Muscle of arm (tissue), 14 donors: ENCODE measurements at places on chromosomes 6 and 20.

DNA sequence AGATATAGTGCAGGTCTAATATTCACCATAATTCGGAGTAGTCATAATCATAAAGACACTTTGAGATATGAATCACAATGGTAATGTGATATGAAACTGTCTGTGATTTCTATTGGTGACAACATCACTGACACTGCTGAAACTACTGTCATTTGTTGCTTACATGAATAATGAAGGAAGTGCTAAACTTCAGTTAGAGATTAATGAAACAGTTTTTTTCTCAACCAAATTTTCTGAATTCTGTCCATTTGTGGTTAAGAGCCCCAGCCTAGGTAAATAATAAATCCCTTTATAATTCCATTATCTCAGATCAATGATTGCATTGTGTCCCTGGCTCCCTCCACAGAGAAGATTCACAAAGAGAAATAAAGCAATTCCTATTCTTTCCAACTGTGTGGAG, 122.6 kb downstream of the HIVEP2 start:
- DNase-seq, result no peak

- no peak for DNase-seq
These were observed 55.9 kb upstream of the SAYSD1 start for GRCh38 chr6:39170860-39171259.

DNA sequence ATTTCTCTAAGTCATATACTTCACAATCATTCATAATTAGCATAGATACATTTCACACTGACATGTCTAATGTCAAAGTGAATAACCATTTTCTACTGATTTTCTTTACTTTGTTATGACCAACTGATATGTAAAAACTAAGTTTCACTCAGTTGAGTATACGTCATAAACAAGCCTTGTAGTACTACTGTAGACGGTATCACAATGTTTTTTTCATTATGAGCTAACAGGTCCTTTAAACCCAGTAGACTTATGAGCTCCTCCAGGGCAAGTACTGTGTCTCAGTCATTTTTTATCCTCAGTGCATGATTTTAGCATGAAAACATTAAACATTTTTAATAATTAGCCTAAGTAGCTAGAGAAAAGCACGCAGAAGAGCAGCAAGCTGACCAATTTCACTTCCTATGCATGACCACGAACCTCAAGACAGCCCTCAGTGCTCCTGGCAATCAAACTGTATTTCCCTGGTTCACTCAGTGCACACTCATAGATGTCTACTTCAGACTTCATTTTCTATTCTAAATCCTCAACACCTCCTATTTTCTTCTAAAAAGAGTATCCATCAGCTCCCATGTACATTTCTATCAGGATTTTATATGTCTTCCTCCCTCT, 32.0 kb upstream of the TFAP2D start:
- no peak for DNase-seq

- no peak for DNase-seq
These were observed 179.5 kb downstream of the TFAP2A start for GRCh38 chr6:10235344-10235743.

DNA sequence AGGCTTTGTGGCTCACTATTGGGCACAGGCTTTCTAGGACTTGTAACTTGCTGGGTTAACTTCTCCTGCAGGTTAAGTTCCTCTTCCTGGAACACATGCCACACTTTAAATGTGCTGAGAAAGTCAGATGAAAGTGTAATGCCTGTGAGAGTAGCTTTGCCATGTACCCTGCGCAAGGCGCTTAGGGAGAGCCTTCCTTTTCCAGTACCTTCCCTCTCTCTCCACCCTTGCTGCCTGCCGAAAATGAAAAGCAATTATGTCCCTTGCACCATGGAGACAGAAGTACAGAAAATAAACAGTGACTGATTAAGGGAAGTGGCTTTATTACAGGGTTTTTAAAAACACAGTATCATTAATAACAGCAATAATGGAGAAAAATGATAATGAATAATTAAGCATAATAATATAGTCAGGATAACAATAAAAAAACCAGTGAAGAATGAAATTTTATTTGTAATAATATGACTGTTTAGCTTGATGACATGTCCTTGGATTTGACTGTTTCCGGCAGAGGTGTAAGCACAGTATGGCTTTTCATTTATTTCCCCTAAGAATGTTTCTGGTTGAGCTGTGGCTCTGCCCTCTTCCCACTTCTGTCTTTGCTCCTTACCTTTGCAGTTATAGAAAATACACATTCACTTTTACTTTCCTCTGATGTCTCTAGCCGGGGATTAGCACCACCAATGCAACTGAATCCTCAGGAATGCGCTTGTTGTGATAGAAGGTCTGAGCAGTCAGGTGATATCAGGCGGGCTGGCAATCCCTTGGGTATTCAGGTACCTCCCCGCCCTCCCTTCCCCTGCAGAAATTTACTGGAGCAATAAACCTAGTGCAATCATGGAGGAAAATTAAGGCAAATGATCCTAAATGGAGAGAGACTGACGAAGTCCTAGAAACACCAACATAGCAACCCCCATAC, 472.3 kb upstream of the CITED2 start:
- no peak for DNase-seq

- no peak for DNase-seq
These were observed 22.2 kb downstream of the HLA-A start for GRCh38 chr6:29964518-29964886.

GRCh38 chr20:20367575-20368417, at the start of gene INSM1:
Gene INSM1 (plus strand): TSS chr20:20368104. CDS start chr20:20368268, 164 bp downstream.
- no peak for DNase-seq

DNA sequence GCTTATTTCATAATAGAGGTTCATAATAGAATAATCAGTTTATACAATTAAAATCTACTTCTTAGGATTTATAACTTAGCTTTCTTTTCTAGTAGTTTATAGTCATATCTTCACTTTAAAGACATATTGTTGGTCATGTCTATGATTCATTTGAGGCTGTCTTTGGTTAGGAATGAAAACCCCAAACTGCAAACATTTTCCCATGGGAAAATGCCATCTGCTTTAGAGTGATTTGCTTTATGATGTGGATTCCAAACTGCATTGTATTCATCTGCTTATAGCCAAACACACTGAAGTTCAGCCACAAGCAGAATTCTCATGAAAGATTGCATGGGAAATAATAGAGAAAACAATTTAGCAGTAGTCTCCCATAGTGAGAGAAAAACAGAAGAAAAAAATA, 128.0 kb downstream of the RFPL4B start:
- DNase-seq, result no peak

- no peak for DNase-seq
These were observed 1320.1 kb upstream of the GJE1 start for GRCh38 chr6:140812636-140813035.

DNA sequence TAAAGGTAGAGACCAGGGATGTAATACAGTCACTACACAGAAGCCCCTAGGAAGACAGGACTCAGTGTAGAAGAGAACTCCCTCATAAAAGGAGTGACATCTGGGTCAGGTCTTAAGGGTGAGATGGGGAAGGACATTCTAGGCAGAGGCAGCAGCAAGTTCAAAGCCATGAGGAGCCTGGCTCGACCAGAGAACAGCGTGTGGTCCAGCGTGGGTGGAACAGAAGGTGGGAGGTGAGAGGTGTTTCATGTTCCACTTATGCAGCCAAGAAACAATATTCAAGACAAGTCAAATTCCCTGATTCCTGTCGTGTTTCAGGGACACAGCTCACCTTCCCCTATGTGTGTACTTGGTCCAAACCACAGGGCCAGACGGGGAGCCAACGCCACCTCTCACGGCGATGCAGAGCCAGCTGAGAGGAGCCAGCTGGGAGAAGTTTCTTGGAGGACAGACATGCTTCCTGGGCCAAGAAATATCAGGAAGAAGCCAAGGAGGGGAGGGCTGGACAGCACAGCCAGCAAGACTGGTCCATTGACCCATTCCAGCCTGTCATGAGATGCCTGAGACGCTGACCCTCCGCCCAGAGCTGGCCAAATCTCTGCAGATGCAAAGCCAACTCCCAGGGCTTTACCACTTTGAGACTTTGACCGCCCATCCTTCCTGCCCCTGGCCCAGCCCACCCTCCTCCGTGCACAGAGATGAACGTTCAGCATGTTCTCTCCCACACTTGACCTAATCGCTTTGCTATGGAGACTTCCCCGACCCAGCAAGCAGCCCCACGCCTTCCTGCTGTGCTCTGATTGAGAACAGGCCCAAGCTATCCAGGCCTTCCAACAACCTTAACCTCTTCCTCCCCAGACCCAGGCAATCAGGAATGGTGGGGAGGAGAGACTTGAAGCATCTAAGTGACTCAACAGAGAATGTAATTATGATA, 113.8 kb downstream of the PRND start:
- DNase-seq, result peak; percentile 89

DNA sequence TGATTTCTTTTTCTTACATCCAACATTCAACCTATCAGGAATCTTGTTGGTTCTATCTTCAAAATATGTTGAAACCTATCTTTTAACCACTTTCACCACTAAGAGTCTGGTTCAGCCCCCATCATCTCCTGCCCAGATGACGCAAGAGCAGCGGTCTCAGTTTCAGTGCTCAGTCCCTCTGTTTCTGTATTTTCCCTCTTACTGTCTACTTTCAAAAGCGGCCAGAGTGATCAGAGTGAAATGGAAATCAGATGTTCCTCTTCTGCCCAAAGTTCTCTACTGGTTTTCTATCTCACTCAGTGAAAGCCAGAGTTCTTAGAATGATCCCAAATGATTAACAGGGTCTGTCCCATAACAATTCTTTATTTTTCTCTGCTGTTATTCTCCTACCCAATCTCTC, 147.9 kb upstream of the PDE7B start:
- DNase-seq, result no peak

- DNase-seq, result no peak
These were observed 190.8 kb upstream of the NOX3 start for GRCh38 chr6:155646443-155646842.

- DNase-seq, result no peak
These were observed 129.8 kb downstream of the PREX1 start for GRCh38 chr20:48697845-48698491.

GRCh38 chr6:90068264-90068663, 174.0 kb downstream of the GJA10 start:
- no peak for DNase-seq

GRCh38 chr20:60144974-60145527, 186.8 kb downstream of the CDH26 start:
- no peak for DNase-seq

- no peak for DNase-seq
These were observed 145.6 kb downstream of the DHX35 start for GRCh38 chr20:39107741-39108140.

GRCh38 chr6:13428583-13429405, 58.6 kb downstream of the GFOD1 start:
- DNase-seq, result no peak
